Upper lobe of left lung (tissue), 6 donors: ENCODE measurements at places on chromosomes 12 and 14.

GRCh38 chr14:30242744-30243143 is 315.1 kb upstream of the PRKD1 start:
- no peak for DNase-seq

GRCh38 chr12:115507951-115508722 is 769.4 kb downstream of the MED13L start:
- DNase-seq = peak; percentile 21

DNA sequence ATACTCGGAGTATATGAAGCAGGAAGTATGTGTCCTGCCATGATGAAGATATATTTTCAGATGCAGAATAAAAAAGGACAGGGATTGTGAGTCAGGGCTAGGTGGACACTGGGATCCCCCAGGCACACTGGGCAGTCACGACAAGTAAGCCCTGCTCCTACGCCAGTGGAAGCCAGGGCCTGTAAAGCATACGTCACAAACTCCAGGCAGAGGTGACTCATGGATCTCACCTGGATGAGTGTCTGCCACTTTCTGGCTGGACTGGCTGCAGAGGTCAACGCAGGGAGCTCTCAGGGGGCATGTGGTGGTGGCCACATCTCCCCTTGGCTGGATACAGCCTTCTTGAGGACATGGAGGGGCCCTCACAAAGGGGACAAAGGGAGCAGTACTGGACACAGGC is 262.3 kb downstream of the GLT1D1 start:
- no peak for DNase-seq

DNA sequence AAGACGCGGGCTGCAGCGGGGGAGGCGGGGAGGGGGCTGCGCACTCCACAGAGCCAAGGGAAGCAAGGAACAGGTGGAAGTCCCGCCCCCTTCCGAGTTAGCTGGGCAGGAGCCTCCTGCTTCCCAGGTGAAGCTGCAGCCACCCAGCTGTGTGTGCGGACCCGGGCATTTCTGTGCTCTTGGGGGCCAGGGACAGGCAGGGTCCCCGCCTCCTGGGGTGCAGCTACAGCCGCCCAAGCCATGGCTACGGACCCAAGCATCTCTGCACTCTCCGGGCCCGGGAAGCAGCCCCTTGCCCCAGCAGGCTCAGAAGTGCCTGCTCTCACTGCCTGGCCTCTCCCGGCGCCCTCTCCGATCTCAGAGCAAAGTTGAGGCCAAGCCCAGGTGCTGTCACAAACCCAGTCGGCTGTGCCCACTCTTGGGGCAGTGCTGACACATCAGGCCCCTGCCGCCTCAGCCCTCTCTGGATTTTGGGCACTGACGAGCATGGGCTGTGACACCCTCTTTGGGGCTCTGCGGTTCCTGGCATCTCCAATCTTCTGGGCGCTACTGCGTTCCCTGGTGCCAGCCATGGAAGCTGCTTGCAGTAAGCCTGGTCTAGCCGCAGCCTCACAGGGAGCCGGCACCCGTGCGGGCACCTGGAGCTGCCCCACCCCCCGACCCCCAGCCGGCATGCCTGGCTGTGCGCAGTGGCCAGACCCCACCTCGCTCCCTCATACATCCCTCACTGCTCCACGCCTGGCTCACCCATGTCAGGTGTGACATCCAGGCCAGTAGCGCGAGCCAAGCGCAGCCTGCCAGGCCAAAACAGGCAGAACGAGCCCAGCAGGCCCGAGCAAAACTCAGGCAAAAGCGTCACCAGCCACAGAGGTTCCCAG is 8.5 kb upstream of the MGAT4C start:
- DNase-seq = peak; percentile 63

DNA sequence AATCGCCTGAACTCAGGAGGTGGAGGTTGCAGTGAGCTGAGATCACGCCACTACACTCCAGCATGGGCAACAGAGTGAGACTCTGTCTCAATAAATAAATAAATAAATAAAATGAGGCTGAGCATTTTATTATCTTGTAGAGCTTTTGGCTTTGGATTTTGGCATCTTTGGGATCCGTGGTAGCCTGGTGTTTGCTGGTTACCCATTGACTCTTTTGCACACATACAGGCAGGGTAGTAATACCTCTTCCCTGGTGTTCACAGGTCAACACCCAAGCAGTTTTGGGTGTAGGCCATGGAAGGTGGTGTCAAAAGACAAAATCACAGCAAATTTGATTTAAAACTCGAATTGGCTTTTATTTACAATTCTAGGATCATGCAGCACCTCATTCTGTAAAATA is 27.8 kb downstream of the ACACB start:
- DNase-seq = no peak

- DNase-seq = peak; percentile 57
Measured at GRCh38 chr14:26925876-26926584, 328.2 kb upstream of the NOVA1 start.

GRCh38 chr12:11853126-11853525 is 203.7 kb downstream of the ETV6 start:
- DNase-seq = no peak

GRCh38 chr12:24200010-24200409 is 250.5 kb upstream of the SOX5 start:
- no peak for DNase-seq

GRCh38 chr12:123705935-123706334 is 6.2 kb upstream of the ATP6V0A2 start:
- DNase-seq = no peak

- peak; percentile 38 for DNase-seq
Measured at GRCh38 chr12:103503546-103504480, 8.0 kb upstream of the C12orf42 start.

DNA sequence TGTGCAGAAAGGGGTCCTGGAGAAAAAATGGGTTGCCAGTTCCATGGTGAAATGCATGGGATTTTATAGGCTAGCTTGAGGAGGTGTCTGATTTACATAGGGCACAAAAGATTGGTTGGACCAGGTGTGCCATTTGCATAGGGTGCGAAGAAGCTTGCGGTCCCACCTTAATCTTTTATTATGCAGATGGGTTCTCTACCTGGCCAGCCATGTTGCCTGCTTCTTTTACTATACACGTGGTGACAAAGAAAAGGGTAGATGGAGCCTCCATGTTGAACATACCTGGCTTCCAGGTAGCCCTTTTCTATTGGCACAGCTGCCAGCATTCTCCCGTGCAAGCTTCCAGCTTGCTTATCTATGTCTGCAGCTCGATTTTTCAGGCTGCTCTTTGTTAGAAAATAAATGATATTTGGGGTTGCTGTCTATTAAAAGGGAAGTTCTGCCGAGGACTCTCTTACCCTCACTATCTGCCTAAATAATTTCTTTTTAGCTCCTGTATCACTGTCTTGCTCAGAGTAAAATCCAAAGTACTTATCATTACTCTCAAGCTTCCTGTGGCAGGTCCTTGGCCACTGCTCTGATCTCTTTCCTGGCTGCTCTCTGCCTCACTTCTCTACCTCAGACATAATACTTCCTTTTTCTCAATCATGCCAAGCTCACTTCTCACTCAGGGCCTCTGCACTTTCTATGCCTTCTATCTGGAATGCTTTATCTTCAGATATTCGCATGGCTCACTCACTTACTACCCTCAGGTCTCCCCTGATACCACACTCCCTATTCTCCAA is 216.0 kb upstream of the DAAM1 start:
- DNase-seq = no peak

DNA sequence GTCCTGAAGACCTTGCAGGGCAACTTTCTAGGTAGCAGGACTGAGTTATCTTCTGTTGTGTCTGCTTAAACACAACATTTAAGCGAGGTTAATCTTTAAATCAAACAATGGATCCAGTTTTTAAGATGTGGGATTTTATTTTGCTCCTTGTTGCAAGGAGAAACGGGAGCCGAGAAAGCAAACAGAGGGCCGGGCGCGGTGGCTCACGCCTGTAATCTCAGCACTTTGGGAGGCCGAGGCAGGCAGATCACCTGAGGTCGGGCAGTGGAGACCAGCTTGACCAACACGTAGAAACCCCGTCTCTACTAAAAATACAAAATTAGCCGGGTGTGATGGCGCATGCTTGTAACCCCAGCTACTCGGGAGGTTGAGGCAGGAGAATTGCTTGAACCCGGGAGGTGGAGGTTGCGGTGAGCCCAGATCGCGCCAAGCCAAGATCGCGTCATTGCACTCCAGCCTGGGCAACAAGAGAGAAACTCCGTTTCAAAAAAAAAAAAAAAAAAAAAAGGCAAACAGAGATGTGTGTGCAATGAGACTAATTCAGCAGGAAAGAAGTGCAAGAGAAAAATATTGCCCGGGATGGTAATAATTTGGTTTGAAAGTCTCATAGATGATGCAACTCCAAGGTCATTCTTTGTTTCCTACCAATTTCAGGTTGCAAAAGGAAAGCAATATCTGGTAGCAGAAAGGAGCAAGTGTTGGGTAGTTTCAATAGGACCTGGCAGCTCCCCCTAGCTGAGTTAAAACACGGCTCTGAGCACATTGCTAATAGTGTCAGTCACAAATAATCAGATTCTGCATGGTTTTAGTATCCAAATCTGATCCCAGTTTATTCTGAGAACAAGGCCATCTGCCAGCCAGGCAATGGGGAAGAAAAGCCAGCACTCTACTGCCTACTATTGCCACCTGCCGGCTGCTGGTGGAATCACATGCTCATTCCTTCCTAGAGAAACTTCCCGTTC is 141.4 kb downstream of the PPM1H start:
- DNase-seq = peak; percentile 87

GRCh38 chr14:95935228-95935822 is 58.7 kb downstream of the TUNAR start:
- DNase-seq = no peak

- no peak for DNase-seq
Measured at GRCh38 chr12:127655691-127656090, 611.3 kb upstream of the TMEM132C start.

- no peak for DNase-seq
Measured at GRCh38 chr14:79605849-79606248, 605.5 kb downstream of the DIO2 start.

DNA sequence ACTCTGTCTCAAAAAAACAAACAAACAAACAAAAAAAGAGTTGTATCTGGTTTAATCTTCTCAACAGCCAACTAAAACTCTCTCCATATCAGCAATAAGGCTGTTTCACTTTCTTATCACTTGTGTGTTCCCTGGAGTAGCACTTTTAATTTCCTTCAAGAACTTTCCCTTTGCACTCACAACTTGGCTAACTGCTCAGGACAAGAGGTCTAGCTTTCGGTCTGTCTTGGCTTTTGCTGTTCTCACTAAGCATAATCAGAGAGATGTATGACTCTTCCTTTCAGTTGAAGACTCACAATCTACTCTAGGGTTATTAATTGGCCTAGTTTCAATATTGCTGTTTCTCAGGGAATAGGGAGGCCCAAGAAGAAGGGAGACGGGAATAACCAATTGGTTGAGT is 12.3 kb downstream of the NEMP1 start:
- DNase-seq = no peak

DNA sequence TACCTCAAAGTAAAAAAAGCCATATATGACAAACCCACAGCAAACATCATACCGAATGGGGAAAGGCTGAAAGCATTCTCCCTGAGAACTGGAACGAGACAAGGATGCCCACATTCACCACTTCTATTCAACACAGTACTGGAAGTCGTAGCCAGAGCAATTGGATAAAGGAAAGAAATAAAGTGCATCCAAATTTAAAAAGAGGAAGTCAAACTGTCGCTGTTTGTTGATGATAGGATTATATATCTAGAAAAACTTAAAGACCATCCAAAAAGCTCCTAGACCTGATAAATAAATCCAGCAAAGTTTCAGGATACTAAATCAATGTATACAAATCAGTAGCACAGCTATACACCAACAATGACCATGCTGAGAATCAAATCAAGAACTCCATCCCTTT is 5.2 kb downstream of the NDUFA12 start:
- no peak for DNase-seq

GRCh38 chr12:75305412-75306332 is 24.5 kb downstream of the CAPS2 start:
- no peak for DNase-seq

DNA sequence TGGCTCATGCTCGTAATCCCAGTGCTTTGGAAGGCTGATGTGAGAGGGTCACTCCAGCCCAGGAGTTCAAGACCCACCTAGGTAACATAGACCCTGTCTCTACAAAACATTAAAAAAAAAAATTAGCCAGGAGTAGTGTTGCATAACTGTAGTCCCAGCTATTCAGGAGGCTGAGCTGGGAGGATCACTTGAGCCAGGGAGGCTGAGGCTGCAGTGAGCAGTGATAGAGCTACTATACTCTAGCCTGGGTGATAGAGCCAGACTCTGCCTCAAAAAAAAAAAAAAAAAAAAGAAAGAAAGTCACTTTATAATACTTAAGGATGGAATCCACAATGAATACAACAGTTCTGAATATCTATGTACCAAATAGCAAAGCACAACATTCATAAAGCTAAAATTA is 10.2 kb upstream of the SLC10A1 start:
- no peak for DNase-seq

DNA sequence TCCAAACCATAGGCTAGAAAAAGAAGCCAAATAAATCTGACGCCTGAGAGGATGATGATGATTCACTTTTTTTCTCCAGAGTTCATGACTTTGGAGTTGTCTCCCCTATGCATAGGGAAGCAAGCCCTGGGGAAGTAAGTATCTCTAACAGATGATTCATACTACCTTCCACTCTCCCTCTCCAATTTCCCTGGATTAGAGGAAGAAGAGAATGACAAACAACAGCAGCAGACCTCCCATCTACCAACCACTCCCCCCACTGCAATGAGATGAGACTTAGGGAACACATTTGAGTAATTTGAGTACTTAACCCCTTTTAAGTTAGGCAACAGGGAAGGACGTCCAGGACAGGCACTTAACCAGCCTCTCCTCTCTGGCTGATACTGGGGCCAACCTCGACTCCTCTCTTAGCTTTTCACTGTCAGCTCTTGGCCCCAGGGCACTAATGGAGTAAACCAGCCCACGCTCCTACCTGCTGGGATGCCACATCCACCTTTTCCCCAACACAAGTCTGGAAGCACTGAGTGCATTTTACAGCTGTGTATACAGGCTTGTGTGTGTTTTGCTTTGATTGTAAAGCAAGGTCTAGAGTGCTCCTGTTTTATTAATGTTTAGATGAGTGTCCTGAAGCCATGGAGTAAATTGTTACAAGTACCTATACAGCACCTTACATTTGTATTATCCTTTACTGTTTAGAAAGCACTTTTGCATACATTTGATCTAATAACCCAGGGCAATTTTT is 180.7 kb downstream of the PHLDA1 start:
- DNase-seq = no peak

- DNase-seq = no peak
Measured at GRCh38 chr14:44620121-44621019, 113.3 kb upstream of the FSCB start.

GRCh38 chr12:46084666-46085631 is 94.6 kb upstream of the SCAF11 start:
- no peak for DNase-seq
